ENCODE measurements at places on chromosomes 7 and 10.

GRCh38 chr7:11176985-11177555 is 203.4 kb downstream of the PHF14 start:
- DNase-seq: no peak

DNA sequence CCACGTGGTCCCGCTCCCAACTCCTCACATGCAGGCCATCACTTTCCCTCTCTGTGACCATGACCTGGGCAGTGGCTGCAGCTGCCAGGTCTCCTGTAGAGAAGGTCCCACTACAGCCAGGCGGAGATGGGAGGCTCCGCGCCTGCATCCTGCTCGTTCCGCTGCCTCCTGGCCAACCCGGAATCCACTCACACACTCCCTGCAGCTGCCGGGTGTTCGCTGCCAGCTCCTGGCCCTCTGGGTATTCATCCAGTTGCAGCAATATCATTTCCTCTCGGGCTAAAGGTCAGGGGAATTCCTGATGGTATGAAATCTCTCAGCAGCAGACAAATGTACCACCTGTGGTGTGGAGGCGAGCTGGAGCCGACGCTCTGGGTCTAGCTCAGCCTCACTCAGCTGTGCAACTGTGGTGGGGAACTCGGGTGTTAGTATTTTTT is 65.7 kb downstream of the TLL2 start:
- no peak for DNase-seq

GRCh38 chr10:95415621-95416031 is 124.8 kb upstream of the PDLIM1 start:
- no peak for DNase-seq

DNA sequence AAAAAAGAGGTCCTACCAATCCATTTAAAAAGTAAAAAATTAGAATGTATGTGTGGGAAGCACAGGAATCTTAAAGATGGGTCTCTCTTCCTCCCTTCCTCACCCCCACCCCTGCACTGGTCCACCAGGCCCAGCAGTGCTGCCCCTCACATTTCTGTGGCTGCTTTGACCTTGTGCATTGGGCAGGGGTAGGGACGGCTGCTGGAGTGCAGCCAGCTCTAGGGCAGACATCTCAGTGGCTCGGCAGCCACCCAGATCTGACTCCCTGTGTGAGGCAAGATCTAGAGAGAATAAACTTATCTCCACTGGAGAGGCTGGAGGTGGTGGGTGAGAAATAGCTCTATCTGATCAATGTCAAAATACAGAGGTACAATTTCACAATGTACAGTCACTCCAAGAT is 6.7 kb downstream of the FAM180A start:
- DNase-seq: no peak

DNA sequence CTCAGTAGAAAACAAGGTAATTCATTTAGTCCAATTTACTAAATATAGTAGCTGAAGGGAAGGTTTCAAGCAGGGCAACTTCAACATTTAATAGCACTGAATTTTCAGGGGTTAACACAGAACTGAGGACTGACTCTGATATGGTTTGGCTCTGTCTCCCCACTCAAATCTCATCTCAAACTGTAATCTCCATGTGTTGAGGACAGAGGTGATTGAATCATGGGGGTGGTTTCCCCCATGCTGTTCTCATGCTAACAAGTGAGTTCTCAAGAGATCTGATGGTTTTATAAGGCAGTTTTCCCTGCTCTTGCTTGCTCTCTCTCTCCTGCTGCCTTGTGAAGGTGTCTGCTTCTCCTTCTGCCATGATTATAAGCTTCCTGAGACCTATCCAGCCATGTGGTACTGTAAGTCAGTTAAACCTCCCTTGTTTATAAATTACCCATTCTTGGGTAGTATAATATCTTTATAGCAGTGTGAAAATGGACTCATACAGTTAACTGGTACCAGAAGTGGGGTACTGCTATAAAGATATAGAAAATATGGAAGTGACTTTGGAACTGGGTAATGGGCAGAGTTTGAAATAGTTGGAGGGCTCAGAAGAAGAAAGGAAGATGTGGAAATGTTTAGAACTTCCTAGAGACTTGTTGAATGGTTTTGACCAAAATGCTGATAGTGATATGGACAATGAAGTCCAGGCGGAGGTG is 9.8 kb upstream of the UMAD1 start:
- DNase-seq: no peak

DNA sequence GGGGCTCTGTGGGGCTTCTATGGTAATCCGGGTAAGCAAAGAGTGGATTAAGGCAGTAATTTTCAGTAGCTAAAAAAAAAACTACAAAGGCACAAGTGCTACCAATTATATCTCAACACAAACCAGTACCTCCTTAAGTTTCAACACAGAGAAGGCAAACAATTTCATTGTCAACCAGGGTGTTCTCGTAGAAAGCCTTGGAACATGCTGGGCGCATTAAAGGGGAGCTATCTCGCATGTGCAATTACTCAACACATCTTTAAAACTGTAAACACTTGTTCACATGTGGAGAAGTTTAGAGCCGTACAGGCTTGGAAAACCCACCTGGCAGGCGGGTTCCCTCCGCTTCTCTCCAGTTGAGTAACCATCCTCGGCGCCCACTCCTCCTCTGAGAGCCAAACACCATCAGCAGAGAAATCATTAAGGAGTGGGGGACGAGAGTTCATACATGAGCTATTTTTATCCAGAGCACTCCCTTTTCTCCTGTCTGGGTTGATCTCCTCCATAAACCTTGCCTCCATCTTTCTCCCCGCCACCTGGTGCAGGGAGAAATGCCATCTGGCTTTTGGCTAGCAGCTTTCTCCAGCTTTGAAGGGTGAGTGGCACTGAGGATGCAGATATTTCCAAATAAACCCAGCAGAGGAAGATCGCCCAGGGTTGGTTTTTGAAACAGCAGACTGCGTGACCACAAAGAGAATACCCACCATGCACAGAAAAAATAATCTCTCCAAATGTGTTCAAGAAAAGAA is 287.1 kb downstream of the WDR11 start:
- no peak for DNase-seq

DNA sequence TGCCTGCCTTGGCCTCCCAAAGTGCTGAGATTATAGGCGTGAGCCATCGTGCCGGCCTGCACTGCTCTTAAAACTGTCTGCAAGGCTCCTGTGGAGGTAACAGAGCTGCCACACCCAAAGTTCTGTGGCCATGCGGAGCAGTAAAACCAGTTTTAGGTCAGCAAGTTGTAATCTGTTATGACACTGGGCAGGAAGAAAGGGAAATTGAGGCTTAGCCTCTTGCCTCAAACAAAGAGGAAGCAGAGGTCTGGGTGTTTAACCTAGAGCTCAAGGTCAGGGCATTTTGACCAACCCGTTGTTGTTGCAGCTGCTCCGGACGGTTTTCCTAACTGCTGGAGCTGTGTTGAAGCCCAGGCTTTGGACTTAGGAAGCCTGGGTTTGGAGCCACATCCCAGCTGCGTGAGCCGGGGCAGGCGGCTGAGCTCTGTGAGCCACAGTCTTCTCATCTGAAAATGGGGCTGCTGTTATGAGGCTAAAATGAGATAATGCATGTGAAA is 7.4 kb upstream of the RRP12 start:
- DNase-seq: no peak
